HS-27A (cell line): ENCODE measurements at places on chromosomes 1 and 21.

GRCh38 chr21:39527664-39528381 lies 76.1 kb downstream of the SH3BGR start:
- no peak for DNase-seq

DNA sequence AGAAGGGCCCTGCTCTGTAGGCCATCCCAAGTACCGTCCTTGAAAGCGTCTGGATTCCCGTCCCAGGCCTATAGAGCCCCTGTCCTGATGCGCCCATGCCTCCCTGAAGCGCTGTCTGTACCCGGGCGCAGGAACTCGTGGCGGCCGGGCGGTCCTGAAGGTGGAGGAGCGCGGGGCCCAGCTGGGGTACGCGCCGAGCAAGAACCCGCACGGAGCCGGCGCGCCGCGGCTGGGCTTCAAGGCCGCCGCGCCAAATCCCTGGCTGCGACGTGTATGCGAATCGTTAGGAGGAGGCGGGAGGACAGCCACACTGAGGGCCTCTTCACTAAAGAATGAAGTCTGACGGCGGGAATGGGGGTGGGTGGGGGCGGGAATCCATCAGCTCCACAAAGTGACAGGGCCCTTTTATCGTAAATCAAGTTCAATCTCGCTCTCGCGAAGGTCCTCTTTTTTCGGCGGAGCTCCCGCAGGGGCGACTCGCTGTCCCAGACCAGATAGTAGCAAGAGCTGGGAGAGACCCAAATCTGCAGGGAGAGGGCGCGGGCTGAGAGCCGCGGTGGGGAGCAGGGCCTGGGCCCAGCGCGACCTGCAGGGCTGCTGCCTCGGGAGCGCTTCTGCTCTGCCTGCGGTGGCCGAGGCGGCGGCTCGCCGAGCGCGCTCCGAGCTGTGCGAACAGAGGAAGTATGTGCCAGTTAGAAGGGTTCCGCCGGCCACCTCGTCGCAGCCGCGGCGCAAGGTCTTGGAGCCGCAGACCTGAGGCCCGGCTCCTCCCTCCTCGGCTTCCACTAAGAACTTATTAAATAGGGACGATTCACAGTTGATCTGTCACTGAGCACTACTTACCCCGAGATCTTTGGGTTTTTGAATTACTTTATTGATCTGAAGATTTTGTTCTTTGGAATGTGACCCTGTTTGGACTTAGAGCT lies 10.4 kb downstream of the BARHL2 start:
- DNase-seq: no peak

GRCh38 chr1:22712502-22713271 lies 2.0 kb downstream of the EPHB2 start:
- DNase-seq: no peak

GRCh38 chr1:16391411-16391810 lies 24.4 kb downstream of the SZRD1 start:
- DNase-seq: no peak

DNA sequence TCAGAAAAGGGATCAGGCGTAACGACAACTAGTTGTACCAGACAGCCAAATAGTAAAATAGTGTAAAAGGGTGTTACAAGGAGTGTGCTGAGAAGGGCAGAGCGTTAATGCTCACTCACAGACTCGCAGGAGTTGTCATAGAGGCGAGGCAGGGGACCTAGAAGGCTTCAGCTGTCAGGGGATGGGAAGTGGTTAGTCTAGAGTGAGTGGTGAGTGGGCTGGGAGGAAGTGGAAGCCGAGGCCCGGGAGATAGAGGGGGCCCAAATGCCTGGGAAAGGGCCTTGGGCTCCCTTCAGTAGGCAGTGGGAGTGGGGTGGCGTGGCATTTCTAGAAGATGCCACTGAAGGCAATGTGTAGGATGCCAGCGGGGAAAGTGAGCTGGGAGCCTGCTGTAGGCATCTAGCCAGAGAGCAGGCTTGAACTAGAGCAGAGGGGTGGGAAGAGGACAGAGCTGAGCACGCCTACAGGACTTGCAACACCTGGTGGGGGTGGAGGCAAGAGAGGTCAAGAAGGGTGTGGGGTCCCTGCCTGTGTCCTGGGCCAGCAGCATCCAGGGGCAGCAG lies 10.3 kb downstream of the SLC6A17 start:
- no peak for DNase-seq

DNA sequence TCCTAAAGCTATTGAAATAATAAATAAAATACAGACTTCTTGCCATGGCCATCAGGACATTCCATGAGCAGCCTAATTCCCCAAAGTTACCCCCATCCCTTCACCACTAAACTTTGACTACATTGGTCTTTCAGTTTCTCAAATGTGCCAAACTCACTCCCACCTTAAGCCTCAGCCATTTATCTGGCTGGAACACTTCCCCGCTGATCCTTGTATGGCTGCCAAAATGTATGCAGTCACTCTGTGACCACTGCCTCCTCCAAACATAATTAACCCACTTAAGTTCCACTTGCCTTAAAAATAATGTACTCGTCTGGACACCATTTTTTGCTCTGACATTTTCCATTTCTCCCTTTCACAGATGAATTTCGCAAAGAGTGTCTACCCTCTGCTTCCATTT lies 407.4 kb downstream of the NTNG1 start:
- no peak for DNase-seq

DNA sequence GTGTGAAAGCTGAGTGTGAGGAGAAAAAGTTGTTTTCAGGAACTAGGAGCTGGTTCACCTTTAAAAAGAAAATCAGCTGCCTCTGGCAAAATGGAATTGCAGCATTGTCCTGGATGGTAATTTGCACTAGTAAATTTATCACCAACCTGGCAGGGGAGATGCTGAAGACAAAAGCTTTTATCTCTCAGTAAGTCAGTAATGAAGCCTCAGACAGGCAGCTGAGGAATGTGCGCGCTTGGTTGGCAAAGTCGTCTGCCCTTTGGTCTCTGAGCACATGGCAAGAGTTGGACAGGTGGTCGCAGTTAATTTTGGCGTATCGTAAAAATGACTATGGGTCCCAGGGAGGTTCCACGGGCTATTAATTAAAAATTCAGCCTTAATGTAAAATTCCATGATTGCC lies 131.9 kb downstream of the BACH1 start:
- DNase-seq: no peak
